ENCODE measurements at places on chromosomes 5 and 9. TPM values are rescaled to one million over a fixed set of nuclear protein-coding genes. Genes with fewer than 3 reads are reported as not detected.

DNA sequence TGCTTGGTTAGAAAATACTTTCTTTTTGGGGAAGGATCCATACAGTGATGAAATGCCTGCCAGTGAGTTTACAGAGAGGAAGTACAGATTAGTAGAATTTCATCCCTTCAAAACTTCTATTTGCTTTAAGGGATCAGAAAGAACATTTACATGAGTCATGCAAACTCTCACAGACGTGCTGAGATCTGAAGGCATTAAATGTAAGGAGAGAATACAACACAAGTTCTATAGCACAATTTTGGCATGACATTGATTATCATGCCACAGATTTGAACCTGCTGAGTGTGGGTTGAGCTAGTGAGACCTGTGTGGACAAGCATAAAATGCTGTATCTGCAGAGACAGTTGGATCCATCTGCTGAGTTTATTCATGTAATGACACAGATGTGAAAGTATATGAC, 613.6 kb upstream of the SEMA6A start:
- H3K36me3 ChIP-seq = no peaks in the 10 kb centered on the region
- no peaks in the 10 kb centered on the region for H3K27me3 ChIP-seq
- no peak overlapping the region for H3K27ac ChIP-seq
- H3K4me3 ChIP-seq = no peak overlapping the region

DNA sequence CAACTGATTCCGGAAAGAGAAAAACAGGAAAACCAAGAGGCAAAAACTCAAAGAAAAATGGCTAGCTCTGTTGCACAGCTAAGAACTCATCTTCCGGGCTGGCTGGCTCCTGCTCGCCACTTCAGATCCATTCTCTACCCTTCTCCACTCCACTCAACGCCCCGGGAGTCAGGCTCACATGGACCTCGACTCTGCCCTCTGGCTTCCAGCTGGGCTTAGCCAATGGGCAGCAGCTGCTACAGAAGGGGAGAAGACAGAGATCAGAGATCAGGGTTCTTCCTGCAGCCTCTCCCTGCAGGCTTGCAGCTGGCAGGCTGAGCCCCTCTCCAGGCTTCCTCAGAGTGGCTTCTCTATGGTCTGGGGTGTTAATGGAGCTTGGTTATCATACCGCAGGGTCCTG, 187.5 kb downstream of the MED10 start:
- no peaks in the 10 kb centered on the region for H3K27me3 ChIP-seq
- H3K4me1 ChIP-seq = no peaks in the 10 kb centered on the region

The MARCOL gene
- total RNA-seq = not detected

- H3K27ac ChIP-seq = no peak overlapping the region
- no peak for DNase-seq
- H3K4me1 ChIP-seq = no peaks in the 10 kb centered on the region
- no peaks in the 10 kb centered on the region for H3K36me3 ChIP-seq
- H3K27me3 ChIP-seq = no peaks in the 10 kb centered on the region
Observed at GRCh38 chr9:93750045-93750444, 173.7 kb downstream of the PHF2 start.

GRCh38 chr9:14993061-14993800, 83.0 kb upstream of the FREM1 start:
- no peak overlapping the region for H3K4me3 ChIP-seq
- no peak for DNase-seq
- H3K4me1 ChIP-seq = peaks cover 10% of the 10 kb centered on the region
- H3K27me3 ChIP-seq = no peaks in the 10 kb centered on the region
- no peak overlapping the region for H3K27ac ChIP-seq
- no peaks in the 10 kb centered on the region for H3K36me3 ChIP-seq

GRCh38 chr9:121750715-121751623, 99.5 kb downstream of the DAB2IP start:
- peaks cover 71% of the 10 kb centered on the region for H3K4me1 ChIP-seq
- H3K36me3 ChIP-seq = peaks cover 12% of the 10 kb centered on the region
- H3K4me3 ChIP-seq = peak overlapping the region; percentile 23
- peak; percentile 93 for DNase-seq
